ENCODE measurements at places on chromosomes 2 and 18. TPM values are rescaled to one million over a fixed set of nuclear protein-coding genes. Genes with fewer than 3 reads are reported as not detected.

Gene DSG4
- total RNA-seq = not detected

Gene UGT1A10
- total RNA-seq = not detected

Gene POTEI
- 0.07 TPM for total RNA-seq

Gene KCNG2
- not detected for total RNA-seq

Gene SERPINB7
- total RNA-seq = not detected

Gene ITGB6
- total RNA-seq = 0.07 TPM

Gene REEP1
- total RNA-seq = 0.26 TPM

Gene CDCA7
- 16.7 TPM for total RNA-seq

Gene NFATC1
- total RNA-seq = 4.5 TPM

Gene DIPK1C
- total RNA-seq = not detected

Gene BCL2L11
- 9.2 TPM for total RNA-seq

Gene SERPINB12
- total RNA-seq = not detected

Gene SPDYA
- total RNA-seq = 0.79 TPM

Gene ANTXR1
- 8.8 TPM for total RNA-seq

Gene CHRNA1
- 0.11 TPM for total RNA-seq

DNA sequence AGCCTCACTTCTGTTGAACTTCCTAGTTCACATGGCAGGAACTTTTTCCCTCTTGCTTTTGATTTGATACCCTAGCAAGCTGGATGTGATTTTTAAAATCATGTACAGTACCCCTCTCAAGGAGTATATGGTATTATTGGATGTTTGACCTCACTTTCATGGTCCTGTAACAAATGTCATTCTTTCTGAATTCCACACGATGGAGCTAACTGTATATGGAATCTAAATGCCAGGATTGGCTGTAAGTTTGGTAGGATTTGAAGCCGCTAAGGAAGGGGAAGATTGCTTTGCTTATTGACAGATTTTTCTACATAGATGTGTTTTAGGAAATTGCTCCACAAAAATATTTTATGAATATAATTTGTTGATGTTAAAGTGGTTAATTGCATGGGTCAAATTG lies 18.3 kb downstream of the MAIP1 start:
- DNase-seq = no peak

GRCh38 chr18:11761553-11761952 lies 72.5 kb downstream of the GNAL start:
- no peak for DNase-seq

DNA sequence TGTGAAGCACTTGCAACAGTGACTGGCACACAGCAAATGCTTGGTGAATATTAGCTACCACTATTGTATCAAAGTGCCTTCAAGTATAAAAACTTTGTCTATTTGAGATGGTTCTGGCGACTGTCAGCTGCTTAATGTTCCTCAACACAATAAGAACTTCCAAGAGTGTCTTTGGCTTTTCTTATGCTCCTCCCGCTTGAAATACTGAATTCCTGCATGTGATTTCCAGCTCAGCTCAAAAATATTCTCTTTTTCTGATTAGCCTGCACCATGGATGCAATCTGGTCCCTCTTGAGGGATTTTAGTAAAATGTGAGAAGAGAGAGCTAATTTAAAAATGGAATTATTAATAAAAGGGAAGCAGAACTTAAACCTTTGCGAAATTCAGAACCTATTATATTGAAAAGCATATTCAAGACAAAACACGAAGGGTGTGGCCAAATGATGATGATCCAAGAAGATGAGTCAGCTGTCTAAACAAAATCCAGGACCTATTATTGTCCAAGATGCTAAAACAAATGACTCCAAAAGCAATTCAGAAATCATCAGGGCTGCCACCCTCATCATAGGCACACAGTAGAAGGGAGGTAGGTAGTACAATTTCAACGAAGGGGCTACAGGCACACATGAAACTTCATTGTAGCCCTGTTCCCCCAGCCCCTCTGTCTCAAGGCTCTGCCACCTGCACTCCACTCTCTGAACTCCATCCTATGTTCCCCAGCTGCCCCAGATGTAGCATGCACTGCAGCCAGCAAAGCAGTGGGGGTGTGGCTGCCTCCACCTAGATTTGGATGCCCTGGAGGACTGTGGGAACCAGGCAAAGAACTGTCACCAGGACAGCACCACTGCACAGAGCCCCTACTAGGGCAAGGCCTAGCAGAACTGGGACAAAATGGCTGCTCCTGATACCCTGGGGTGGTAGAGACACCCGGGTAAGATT lies 190.1 kb downstream of the ZNF385B start:
- DNase-seq = no peak

- DNase-seq = no peak
These were observed 60.3 kb downstream of the ATIC start for GRCh38 chr2:215371915-215372897.

DNA sequence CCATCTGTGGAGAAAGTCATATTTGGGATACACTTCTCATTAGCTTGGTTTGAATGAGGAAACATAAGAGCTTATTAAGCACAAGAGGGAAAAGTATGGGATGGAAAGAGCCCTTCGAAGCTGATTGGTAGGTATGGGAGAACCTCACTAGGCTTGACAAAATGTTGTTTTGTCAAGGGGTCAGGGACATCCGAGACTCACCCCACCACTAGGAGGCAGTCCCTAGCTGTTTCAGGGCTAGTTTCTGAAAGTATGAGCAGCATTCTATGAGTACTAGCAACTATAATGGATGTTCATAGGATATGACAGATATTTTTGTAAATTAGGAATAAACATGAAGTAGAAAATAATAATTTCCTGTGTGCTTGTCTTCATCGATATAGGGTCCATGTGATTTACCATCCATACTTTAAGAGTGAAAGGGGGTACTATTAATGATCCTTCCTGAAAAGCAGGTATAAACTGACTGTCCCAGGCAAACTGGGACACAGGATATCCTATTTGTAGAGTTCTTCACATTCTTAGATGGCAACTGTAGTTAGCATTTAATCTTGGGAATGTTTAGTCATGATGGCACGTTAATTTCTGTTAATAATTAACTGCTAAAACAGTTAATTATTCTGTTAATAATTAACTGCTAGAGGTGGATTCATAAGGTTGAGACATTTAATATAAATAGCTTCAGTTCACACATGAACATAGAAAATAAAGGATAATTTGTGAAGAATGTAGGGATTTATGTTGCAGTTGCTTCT lies 28.4 kb downstream of the OTX1 start:
- DNase-seq = no peak

- DNase-seq = no peak
These were observed 56.7 kb downstream of the ADI1 start for GRCh38 chr2:3462493-3463104.

- DNase-seq = no peak
These were observed 16.7 kb upstream of the WIPF1 start for GRCh38 chr2:174614261-174614660.

- peak; percentile 65 for DNase-seq
These were observed 10.2 kb downstream of the C18orf32 start for GRCh38 chr18:49476664-49477411.

DNA sequence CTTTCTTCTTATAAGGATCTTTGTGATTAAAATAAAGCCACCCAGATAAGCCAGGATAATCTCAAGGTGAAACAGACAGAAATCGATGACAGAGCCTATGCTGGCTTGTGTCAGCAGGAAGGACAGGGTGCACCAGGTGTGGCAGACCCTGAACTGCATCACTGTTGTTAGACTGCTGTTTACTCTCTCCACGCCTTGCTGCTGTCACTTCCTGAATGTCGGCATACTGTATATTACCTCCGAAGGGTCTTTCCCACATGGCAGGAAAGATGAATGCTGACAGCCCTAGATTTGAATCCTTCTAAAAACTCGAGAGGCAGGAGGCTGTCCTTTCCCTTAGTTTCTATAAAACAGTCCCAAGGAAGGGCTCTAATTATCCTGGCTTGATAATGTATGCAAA lies 18.9 kb upstream of the TMEM163 start:
- DNase-seq = no peak

GRCh38 chr18:22913861-22914260 lies 19.3 kb upstream of the RBBP8 start:
- no peak for DNase-seq

GRCh38 chr2:100989666-100990065 lies 12.4 kb upstream of the RPL31 start:
- no peak for DNase-seq

DNA sequence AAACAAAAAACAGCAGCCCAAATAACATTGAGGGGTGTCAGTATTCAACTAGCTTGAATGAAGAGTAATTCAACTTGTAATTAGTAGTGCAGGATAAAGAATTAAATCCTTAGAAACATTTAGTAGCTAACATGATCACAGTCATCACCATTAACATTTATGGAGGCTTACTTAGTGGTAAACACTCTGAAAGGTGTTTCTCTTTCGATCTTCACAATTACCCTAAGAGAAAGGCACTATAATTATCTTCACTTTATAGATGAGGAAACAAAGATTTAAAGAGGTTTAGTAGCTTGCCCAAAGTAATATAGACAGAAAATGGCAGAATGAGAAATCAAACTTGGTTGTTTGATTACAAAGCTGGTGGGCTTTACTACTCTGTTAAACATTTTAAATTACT lies 81.5 kb downstream of the GAREM1 start:
- no peak for DNase-seq

- no peak for DNase-seq
These were observed 4.9 kb downstream of the IRS1 start for GRCh38 chr2:226794751-226795171.

DNA sequence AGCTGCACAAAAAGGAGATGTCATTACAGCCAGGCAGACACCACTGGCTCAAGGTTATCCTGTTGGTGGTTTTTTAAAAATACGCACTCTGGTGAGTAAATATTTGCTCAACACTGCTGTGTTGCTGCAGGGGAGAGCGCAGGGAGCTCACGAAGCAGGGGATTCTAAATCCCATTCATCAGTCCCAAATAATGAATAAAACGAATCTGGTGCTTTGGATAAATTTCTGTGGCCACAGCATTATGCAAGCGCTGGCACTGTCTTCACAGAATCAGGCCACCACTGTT lies 256.2 kb downstream of the HDAC4 start:
- no peak for DNase-seq

GRCh38 chr18:75081486-75081885 lies 127.5 kb downstream of the PTGR3 start:
- DNase-seq = no peak

- DNase-seq = no peak
These were observed 52.8 kb upstream of the ITGA6 start for GRCh38 chr2:172374318-172375240.

GRCh38 chr2:127649100-127649611 lies 3.2 kb downstream of the GPR17 start:
- no peak for DNase-seq

GRCh38 chr18:54749291-54749690 lies 79.0 kb upstream of the RAB27B start:
- DNase-seq = no peak

DNA sequence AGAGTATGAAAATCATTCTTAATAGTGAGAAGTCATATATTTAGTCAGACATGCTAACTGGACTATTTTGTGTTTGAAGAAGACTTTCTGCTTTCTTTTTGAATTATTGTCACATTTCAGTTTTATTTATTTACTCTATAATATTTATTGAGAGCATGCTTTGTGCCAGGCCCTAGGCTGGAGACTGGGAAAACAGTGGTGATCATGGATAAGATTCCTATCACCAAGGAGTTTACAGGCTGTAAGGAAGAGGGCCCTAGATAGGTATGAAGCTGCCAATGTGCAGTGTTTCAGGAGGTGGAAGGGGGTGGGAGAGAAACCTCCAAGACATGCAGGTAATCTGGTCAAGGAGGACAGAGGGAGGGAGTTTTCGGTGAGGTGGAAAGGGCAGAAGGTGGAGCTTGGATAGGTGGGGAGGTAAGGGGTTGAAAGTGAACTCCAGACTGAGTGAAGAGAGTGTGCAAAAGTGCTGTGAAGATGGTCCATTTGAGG lies 207.5 kb downstream of the ARHGAP15 start:
- DNase-seq = no peak

GRCh38 chr2:215787025-215787424 lies 226.3 kb downstream of the MREG start:
- DNase-seq = no peak

DNA sequence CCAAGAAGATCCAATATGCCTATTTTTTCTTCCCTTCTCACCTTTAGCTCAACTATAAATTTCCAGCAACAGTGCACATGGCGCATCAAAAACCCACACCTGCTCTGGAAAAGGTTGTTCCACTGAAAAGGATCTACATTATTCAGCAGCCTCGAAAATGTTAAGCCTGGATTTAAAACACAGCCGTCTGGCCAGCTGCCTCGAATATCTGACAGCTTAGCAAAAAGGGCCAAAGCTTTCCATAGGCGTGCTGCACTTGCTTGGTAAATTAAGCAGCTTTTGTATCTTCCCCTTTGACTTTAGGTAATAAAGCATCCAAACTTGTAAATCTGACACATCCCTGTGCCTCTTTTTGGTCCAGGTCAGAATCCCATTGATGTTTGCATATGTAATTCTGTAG lies 20.5 kb downstream of the DAPL1 start:
- DNase-seq = no peak

- DNase-seq = no peak
These were observed 192.5 kb downstream of the SMAD2 start for GRCh38 chr18:47737956-47738355.

DNA sequence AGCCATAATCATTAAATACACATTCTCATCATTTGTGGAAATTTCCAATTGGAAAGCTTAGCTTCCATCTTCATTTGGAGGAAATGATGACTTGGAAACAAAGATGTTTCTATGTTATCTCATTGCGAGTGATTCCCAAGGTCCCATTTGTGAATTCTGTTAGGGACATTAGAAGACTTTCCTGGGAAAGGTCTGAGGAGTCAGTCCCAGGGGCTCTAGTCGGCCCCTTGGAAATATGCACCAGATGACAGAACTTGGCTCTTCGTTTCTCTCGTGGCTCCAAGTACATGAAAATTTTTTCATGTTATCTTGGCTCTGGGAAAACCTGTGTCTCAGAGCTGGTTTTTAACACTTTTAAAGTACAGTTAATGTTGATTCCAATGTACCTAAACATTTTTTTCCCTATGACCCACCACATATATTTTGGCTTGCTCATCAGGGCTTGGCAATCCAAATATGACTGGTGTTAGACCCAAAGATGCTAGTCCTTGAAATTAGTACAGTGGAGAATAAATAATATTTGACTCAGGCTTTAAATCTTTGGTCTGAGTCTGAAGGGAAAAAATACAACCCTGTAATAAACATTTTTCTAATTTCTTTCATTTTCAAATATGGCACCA lies 15.4 kb upstream of the CAVIN2 start:
- no peak for DNase-seq

DNA sequence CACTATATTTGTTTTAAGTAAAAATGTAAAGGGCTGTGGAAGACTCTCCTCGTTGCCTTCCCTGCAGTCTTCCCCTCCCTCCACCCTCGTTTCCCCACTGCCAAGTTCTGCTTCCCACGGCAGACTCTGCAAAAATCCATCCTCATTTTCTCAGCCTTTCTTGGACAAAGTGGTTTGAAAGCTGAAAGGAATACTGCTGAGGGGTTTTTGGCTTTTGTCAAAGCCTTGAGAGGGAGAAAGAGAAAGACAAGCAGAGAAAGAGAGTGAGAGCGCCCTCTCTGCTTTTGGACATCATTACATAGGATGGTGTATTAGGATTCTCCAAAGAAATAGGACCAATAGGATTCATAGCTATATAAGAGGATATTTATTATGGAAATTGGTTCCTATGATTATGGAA lies 455.9 kb upstream of the SOX11 start:
- DNase-seq = no peak

All from pulmonary artery endothelial cell (primary cell).